ENCODE measurements at places on chromosomes 11 and 22. TPM values are rescaled to one million over a fixed set of nuclear protein-coding genes. Genes with fewer than 3 reads are reported as not detected.

HOATZ gene
- total RNA-seq: not detected

CCDC89 gene
- total RNA-seq: 4.8 TPM

TNNT3 gene
- total RNA-seq: not detected

INS gene
- total RNA-seq: not detected

Measured in subcutaneous preadipocyte (primary cell).